ENCODE measurements at places on chromosomes 12 and 14.

DNA sequence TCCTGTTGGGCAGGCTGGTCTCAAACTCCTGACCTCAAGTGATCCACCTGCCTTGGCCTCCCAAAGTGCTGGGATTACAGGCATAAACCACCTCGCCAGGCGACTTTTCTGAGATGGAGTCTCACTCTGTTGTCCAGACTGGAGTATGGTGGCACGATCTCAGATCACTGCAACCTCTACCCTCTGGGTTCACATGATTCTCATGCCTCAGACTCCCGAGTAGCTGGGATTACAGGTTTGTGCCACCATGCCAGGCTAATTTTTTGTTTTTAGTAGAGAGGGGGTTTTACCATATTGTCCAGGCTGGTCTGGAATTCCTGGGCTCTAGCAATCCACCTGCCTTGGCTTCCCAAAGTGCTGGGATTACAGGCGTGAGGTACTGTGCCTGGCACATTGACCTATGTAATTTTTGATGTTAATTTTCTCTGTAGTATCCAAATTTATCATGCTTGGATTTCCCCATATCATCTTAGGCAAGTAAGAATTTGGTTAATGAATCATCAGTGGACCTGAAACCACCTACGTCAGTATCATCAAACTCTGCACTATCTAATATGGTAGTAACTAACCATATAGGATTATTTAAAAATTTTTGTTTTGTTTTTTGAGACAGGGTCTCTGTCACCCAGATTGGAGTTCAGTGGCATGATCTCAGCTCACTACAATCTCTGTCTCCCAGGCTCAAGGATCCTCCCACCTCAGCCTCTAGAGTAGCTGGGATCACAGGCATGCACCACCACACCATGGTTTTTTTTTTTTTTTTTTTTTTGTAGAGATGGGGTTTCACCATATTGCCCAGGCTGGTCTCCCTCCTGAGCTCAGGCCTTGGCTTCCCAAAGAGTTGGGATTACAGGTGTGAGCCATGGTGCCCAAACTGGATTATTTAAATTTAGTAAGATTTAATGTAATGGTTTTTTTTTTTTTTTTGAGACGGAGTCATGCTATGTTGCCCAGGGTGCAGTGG is 11.9 kb upstream of the ATP5F1B start:
- no peak for DNase-seq

DNA sequence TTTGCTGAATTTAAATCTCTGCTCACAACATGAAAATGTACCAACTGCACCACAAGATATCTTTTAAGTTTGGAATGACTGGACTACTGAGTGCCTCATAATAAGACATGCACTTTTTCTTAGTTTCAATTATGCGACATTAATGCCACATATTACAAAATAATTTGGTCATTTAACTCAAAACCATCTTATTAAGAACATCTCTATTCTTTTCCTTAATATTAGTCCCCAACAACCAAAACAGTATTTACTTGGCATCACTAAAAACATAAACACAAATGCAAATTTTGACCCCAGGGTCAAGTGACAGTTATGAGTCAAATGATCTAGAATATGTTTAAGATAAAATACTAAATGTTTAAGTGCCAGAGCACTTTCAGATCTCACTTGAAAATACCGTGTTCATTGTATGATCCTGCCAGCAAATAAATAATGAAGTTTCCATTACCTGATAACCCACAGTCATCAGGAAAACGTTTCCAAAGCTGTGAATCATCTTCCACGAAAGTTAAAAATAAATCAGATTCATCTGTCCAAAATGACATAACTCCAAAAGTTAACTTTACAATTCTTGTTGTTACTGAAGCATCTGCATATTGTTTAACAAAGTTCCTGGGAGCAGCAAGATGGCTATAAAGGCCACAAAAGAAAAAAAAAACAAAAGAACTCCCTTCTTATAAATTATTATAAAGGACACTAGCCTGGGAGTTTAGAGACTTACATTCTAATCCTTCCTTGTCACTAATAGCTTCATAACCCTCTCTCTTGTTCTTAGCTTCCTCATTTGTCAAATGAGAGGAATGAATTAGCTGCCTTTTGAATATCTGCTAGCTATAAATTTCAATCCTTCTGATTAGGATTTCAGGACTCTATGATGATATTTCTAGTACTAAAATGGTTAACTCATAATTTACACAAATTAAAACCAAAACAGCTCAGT is 30.5 kb upstream of the AP4S1 start:
- DNase-seq, result no peak

GRCh38 chr12:2693980-2694610 is 100.7 kb upstream of the FKBP4 start:
- DNase-seq, result no peak

GRCh38 chr12:18446061-18446644 is 184.8 kb downstream of the PIK3C2G start:
- no peak for DNase-seq

- DNase-seq, result no peak
These were observed 691 bp downstream of the ZFYVE26 start for GRCh38 chr14:67815573-67816225.

DNA sequence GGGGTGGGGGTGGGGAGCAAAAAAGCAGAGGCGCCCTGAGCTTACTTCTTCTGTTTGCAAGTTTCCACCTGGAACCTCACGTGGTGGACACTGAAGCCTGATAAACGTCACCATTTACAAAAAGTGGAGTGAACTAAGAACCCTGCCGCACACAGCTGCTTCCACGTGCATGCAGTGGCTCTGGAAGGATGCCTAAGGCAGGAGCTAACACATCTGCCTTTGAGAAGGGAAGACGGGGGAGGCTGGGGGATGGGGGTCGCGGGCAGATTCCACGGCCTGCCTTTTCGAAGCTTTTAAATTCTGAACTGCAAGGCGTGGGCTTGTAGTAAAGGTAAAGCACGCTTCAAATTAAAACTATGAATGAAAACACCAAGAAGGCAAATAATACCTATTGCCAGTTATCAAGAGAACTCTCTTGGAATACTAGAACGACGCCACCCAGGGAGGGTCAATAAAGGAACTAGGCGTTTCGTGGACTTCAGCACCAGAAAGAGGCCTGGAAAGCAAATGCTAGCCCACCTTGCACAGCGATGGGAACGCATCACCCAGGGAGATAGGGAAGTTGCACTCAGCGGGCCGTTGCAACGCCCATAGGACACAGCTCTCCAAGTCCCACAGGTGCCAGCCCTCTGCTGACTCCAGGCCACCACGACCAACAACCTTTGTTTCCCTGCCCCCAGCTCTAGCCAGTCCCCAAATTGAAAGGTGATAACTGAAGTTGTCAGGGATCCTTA is 61.8 kb downstream of the TESC start:
- no peak for DNase-seq

DNA sequence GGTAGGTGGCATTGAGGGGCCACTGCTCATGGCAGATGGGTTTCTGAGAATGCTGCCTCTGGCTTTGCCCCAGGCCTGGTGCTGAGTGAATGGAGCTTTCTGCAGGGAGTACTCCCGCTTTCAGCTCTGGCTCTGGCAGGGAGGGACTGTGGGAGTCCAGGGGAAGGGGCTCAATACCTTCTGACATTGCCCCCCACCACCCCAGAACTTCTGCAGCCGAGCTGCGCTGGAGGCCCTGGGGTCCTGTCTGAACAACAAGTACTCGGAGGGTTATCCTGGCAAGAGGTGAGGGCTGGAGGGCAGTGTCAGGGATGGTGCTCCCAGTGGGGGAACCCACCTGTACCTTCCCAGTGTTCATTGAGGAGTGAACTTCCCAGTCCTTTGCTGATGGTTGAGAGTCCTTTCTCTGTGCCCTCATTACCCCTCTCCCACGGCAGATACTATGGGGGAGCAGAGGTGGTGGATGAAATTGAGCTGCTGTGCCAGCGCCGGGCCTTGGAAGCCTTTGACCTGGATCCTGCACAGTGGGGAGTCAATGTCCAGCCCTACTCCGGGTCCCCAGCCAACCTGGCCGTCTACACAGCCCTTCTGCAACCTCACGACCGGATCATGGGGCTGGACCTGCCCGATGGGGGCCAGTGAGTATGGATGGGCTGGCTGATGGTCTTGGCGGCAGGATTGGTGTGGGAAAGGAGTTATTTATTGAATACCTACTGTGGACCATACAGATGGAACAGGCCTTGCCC is 1.9 kb downstream of the SHMT2 start:
- no peak for DNase-seq

DNA sequence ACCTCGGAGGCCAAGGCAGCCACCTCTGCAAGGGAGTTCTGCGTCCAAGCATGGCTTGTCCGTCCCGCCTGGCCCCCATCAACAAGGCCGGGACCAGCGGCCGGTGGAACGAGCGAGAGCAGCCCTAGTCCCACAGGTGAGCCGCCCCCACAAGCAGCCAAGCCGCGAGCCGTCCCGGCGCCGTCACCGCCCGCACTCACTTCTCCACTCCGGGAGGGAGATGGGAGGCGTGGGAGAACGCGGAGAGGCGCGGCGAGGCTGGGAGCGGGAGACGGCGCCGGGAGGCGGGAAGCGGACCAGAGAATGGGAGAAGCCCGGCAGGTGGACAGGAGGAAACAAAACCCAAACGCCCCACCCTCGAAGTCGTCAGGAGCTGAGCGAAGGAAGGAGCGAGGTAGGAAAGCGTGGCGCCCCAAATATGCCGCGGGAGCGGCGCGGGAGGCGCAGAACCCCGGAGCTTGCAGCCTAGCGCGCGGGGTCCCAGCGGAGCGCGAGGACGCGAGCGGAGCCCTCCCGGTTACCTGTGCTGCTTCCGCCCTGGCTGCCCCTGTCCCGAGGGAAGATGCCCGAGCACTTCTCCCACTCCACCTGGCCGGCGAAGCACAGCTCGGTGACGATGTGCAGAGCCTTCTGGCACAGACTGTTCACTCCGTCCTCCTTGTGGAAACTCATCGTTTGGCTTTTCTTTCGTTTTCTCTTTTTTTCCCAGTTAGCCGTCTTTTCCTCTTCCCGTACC is 600 bp downstream of the SYT10 start:
- DNase-seq, result no peak

DNA sequence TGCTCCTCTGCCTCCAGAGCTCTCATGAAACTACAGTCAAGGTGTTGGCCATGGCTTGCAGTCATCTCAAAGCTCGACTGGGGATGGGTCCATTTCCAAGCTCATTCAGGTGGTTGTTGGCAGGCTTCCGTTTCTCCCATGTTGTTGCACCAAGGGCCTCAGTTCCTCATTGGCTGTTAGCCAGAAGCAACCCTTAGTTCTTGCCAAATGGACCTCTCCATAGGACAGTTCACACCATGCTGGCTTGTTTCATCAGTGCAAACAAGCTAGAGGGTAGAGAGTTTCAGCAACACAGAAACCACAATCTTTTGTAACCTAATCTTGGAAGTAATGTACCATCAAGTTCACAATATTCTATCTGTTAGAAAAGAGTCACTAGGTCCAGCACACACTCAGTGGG is 22.7 kb upstream of the PPM1A start:
- no peak for DNase-seq

- DNase-seq, result no peak
These were observed 20.5 kb upstream of the GUCY2C start for GRCh38 chr12:14716848-14717444.

- DNase-seq, result no peak
These were observed 56.5 kb downstream of the HSPB8 start for GRCh38 chr12:119235197-119235751.

DNA sequence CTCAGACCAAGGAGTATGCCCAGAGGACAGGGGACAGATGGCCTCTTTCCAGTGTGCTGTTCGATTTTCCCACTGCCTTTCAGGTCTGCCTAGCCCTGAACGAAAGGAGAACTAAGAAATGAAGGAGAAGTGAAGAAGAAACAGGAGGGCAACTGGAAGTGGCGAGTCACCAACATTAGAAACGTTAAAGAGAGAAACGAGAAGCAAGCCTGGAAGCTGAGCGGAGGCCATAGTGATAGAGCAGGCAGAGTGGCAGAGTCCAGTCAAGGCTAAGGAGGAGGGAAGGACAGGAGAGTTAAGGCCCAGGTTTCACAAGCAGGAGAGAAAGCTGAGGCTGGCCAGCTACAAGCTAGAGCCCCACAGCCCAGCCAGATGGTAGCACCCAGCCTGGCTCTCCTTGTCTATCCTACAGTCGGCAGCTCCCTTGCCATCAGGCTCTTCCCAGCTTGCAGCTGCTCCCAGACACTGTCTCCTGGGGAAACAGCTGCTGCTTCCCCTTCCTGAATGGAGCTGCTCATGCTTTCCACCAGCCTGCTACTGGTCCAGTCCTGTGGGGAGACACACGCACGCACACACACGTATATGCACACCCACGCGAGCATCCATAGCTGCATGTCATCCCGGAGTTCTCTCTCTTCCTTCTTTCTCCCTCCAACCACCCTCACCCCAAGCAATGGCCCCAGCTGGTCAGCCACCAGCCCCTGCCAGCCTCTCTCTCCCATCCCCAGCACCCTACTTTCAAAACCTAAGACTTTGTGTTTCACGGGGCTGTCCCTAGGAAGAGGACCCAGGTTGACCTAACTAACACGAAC is 139.7 kb upstream of the CCND2 start:
- DNase-seq, result no peak

GRCh38 chr12:45688183-45688582 is 41.3 kb upstream of the ARID2 start:
- DNase-seq, result no peak

DNA sequence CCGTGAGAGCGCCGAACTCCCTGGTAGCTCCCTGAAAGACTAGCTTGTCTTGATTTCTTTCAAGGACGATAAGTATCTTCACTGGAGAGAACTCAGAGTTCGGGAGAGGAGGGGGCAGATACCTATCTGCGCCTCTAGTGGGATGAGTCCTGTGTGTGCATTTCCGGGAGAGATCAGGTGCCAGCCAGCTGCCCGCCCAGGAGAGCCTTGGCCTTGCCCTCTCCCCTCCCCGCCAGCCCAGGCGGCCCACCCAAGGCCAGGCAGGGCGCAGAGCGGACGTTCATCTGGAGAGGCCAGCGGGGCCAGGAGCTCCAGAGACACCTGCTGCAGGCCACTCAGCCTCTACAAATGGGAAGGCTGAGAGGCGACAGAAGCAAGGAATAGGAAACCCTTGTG is 1.0 kb downstream of the CD9 start:
- no peak for DNase-seq

- no peak for DNase-seq
These were observed 48.8 kb downstream of the NINJ2 start for GRCh38 chr12:614411-614970.

DNA sequence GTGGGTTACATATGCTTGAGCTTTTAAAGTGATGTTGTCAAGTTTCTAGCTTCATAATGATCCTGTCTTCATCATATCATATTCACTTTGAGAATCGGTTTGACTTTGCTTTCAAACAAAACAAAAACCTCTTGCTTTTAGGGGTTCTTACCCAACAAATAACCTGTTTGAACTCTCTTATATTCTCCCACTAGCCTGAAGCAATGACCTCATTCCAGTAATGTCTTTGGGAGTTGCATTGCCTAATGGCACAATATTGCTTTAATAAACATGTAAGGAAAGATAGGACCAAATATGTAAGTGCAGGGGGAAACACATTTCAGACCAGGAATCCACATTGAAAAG is 27.7 kb downstream of the WBP11 start:
- DNase-seq, result no peak

DNA sequence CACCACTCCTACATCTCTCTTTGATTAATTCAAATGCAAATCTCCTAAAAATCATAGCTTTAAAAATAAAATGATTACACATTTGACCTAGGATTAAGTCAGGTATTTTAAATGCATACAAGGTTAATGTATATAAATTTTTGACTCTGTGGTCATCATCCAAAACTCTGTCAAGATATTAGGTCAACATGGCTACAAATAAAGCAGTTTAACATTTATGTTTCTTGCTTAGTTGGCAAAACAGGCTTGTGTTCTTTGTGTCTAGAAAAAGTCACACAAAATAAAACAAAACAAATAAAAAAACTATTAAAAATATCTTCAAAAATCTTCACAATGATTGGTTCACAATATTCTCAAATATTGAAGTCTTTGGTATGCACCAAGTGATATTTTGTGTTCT is 473.2 kb downstream of the LRFN5 start:
- no peak for DNase-seq

Data from cortex of kidney (tissue), 1 donor.